ENCODE measurements at places on chromosomes 2 and 18. TPM values are rescaled to one million over a fixed set of nuclear protein-coding genes. Genes with fewer than 3 reads are reported as not detected.

DRC1 gene
- not detected for total RNA-seq

SP140 gene
- total RNA-seq = 10.6 TPM

- no peak for DNase-seq
Measured at GRCh38 chr2:240962300-240963064, 35.9 kb upstream of the SNED1 start.

DNA sequence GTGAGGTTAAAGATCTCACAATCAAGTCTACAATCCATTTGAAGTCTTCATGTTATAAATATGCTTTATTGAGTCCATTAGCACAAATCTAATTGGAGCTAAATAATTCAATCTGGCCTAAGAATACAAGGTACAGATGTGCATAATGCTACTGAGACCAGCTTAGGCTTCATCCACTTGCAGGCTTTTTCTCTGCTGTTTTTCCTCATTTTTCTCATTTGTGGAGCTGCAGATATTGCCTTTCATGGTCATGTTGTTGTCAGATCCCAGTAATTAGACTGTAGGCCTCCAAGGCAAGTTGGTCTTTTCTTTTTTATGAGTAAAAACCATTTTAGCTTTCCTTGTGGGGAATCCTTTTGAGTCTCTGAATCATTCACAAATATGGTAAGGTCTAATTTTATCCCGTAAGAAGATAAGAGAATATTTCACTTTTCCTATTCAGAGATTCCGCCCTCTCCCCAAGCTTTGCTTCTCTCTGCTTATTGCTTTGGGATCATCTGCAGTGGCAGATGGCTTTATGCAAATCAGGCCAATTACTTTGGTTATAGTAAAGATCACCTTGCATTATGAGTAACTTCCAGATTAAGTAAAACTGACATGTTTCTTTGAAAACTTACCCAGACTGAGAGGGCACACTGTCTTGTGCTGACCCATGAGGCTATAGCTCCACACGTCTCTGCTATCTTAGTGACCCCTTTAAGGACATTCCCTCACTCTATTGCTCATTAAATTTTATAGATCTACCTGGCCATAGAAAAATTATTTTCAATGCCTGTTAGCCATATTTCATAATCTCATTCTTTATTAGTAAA, 80.9 kb downstream of the MGAT5 start:
- no peak for DNase-seq

DNA sequence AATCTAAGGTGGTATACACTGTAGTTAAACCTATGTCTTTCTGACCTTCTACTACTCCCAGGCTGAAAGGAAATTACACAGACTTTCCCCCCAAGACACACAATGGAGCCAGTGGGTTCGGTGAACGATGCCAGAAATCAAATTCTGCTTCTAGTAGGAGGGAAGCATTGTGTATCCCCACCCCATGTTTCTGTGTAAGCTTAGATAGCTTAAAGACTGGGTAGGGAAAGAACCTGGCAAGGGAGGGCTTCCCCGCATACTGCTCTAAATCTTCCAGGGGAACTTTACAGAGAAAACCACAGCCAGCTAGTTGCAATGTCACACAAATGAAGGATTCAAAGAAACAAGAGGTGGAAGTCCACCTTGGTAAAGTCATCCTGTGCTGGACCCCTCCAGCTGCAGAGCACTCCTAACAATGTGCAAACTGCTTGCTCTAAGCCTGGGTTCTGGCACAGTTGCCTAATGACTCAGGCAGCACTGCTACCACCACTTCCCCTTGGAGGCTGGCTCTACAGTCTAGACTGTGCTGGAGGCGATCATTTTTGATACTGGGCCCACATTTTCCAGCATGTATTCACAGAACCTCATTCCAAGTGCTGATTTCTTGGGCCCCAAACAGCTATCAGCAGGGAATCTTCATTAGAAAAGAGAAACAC, 47.5 kb downstream of the TRIB2 start:
- no peak for DNase-seq

DNA sequence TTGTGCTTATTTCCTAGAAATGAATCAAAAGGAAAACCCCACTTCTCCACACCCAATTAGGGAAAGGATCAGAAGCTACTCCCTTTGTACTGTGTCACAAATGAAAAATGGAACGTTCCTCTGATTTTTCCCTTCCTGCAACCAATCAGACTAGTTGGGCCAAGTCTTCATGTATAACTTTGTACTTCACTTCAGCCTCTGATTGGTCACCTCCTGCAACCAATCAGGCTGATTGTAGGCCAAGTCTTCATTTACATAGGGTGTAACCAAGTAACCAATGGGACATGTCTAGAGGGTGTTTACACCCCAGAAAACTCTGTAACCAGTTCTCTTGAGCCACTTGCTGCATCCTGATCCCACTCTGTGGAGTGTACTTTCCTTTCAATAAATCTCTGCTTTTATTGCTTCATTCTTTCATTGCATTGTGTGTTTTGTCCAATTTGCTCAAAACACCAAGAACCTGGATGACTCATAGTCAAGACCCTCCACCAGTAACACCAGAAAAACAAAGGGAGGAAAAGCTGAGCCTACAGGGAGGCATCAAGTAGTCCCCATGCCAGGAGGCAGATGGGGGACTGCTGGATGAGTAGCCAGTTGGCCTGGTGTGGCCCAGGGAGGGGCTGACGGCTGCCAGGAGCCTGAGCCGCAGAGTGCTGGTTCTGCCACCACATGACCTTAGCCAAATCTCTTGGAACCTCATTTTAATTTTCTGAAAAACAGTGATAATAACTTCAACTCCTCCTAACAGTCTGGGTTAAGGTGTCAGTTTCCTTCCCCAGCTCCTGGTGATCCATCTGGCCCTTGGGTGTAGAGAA, 46.1 kb downstream of the SOWAHC start:
- DNase-seq = no peak

DNA sequence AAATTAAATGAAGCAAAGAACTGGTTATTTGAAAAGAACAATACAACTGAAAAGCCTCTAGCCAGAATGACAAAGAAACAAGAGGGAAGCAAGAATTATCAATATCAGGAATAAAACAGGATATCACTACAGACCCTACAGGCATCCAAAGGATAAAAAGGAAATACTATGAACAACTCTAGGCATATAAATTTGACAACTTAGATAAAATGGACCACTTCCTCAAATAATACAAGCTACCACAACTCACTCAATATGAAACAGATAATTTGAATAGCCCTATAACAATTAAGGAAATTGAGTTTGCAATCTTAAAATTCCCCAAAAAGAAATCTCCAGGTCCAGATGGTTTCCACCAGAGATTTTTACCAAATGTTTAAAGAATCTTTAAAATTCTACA, 19.8 kb downstream of the RPRD1A start:
- no peak for DNase-seq

GRCh38 chr2:227657199-227657845, 9.3 kb upstream of the SCYGR5 start:
- DNase-seq = no peak

- no peak for DNase-seq
Measured at GRCh38 chr18:56937874-56938430, 208.9 kb upstream of the BOD1L2 start.

GRCh38 chr18:10285283-10285640, 169.2 kb upstream of the APCDD1 start:
- DNase-seq = no peak

All from Peyer's patch (tissue), 4 donors.